NCI-H748 treated with DMSO at 0.1 percent for 48 hours (cell line): ENCODE measurements at places on chromosomes 5 and 9.

- DNase-seq, result no peak
Observed at GRCh38 chr9:83800236-83801033, 17.1 kb downstream of the GKAP1 start.

- no peak for DNase-seq
Observed at GRCh38 chr5:112869948-112870347, 8.9 kb downstream of the SRP19 start.

GRCh38 chr5:104635227-104635626 lies 1072.6 kb upstream of the NUDT12 start:
- no peak for DNase-seq

- no peak for DNase-seq
Observed at GRCh38 chr9:69175486-69175885, 1.4 kb downstream of the TJP2 start.

DNA sequence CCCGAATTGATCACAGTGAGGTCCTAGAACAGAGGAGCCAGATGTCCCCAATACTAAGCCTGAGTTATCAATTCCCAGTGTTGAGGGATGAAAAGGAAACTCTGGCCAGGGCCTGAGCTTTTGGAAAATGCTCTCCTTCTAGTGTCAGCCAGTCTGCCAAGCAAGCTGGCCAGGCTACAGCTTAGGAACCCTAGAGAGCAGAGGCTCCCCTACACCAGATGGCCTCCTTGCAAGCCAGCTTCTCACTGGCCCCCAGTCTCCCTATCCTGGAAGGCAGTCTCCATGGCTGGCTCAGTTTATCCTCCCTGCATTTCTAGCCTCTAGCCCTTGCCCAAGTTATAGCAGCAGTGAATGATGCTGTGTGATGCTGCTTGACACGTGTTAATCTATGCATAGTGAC lies 204.7 kb upstream of the WWC1 start:
- no peak for DNase-seq

DNA sequence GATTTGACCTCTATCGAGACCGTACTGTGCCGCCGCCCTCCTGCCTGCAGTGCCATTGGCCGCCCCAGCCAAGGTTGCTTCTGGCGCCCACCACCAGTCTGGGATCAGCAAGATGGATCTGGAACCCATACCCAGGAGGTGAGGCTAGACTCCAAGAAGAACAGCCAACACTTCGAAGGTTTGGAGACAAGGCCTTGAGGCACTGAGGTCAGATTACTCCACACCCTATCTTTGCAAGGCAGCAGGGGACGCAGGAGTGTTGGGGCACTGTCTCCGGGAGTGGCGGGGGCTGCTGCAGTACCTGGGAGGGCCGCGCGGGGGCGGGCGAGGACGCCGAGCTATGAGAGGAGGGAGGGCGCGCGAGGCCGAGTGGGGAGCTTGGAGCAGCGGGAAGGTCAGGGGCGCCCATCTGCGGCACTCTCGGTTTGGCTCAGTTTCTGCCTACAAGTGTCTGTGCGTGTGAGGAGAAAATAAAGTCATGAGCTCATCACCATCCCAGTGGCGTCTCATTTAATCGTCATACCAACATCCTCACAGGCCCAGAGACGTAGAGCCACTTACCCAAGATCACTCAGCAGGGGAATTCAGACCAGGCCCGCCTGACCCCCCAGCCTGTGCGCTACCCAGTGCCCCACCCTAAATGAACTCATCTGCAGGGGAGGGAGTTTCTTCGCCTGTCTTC lies 20.5 kb upstream of the PSD2 start:
- DNase-seq, result no peak

GRCh38 chr5:81202655-81203054 lies 30.5 kb upstream of the CKMT2 start:
- no peak for DNase-seq

GRCh38 chr9:134010310-134011173 lies 14.7 kb upstream of the BRD3OS start:
- DNase-seq, result no peak

- DNase-seq, result no peak
Observed at GRCh38 chr5:75756981-75757380, 39.7 kb upstream of the POC5 start.
